Stimulated activated CD8-positive, alpha-beta memory T cell treated with anti-CD3 and anti-CD28 coated beads, Interleukin-7, amount 100 ng/mL, for 4 hours (primary cell): ENCODE measurements at places on chromosomes 7 and 10.

DNA sequence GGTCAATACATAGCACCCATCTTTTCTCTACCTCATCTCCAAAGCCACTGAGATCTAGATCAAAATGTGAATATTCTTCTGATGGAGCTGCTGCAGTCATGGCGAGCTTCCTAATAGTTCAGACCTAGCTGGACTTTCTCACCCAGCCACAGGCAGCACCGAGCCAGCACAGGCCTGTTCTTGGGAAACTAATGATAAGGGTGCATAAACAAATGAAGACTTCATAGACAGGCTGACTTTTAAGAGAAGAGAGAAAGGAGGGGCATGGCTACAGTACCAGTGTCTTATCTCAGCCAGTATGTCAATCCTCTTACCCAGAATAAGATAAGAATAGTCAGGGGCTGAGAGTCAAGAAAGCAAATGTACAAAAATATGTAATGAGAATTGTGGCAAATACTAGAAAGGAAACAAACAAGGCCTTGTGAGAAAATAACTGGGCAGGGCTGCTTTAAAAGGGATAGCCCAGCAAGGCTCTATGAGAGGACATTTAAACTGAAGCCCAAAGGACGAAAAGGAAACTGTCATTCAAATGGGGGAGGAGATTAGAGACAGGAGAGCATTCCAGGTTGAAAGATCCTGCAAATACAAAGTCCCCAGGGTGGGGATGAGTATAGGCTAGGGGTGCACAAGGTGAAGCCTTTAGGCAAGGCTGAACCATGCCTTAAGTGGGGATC, 21.8 kb upstream of the CDK14 start:
- DNase-seq: no peak

DNA sequence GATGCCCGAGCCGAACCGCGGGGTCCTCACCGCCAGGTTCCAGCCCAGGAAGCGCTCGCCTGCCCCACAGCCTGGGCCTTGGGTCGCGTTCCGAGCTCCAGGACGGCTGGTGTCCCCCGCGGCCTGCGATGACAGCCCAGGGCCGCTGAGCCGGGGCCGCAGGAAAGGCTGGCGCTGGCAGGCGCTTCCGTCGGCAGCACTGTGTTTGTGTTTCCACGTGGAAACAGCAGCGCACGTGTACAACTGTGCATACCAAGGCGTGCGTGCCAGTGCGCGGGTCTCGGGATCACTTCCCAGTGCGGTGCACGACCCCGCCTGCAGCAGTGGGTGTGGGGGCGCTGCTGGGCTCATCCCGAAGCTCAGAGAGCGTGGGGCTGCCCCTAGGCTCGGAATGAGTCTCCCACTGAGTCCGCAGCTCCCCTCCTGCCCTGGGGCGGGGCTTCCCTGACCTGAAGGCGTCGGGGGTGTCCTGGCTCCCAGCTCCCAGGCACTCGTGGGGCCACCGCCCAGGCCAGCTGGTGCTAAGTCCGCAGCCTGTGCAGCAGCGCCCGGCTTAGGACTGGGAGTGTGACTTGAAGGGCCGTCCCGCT, 17.2 kb downstream of the AP5Z1 start:
- DNase-seq: no peak

DNA sequence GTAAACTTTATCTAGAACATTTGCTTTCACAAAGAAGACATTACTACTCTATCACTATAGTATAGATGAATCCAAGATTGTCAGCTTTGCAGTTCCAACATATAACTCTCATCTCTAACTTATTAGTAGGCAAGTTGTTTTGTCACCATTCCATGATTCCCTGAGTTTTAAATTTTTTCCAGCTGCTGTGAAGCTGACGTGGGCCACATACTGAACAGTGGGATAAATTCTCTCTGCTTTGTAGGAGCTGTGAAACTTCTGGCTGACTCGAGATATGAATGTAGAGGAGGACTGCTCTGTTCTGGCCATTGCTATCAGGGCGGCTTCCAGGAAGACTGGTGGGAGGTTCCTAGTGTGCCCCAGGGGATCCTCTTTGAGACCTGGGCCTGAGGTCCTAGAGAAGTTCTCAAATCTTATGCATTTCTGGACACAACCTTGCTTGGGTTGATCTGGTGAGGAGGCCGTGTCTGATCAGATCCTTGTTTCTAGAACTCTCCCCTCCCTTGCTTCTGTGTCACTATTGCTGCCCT, 58.0 kb downstream of the LSMEM1 start:
- no peak for DNase-seq

- DNase-seq: no peak
Measured at GRCh38 chr7:32061346-32061745, 8.9 kb downstream of the PDE1C start.

DNA sequence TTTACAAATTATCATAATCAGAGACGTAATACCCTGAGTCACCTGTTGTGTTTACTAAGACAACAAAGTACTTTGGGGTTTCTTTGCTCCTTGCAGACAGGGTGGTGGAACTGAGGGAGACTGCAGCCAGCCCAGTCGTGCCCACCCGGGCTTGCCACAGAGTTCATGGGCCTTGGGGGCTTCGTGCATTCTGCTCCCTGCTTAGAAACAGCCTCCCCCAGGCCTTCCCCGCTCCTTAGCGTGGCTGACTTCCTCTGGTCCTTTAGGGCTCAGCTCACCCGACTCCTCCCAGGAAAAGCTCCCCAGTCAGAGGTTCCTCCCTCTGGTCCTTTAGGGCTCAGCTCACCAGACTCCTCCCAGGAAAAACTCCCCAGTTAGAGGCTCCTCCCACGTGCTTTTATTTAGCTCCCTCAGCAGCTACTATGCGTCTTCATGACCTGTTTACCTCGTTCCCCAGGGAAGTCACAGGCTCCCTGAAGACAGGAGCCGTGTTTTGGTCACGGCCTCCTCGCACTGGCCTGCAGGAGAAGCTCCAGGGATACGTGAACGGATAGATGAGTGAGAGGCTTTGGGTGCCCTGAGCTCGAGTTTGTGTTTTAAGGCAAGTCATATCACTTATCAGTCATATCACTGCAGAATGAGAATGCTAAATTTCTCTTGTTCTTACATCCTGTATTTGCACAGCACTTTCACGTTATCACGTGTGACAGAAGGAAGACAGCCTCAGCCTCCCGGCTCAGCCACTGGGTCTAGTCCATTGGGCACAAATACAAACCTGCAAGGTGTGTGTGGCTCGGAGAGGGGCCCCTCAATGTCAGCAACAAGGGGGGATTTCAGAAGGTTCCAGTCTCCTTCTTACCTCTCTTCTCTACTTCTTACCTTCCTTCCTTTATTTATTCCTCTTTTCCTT, 52.7 kb upstream of the VIPR2 start:
- DNase-seq: no peak

GRCh38 chr7:135074096-135074495, 73.8 kb upstream of the TMEM140 start:
- no peak for DNase-seq

DNA sequence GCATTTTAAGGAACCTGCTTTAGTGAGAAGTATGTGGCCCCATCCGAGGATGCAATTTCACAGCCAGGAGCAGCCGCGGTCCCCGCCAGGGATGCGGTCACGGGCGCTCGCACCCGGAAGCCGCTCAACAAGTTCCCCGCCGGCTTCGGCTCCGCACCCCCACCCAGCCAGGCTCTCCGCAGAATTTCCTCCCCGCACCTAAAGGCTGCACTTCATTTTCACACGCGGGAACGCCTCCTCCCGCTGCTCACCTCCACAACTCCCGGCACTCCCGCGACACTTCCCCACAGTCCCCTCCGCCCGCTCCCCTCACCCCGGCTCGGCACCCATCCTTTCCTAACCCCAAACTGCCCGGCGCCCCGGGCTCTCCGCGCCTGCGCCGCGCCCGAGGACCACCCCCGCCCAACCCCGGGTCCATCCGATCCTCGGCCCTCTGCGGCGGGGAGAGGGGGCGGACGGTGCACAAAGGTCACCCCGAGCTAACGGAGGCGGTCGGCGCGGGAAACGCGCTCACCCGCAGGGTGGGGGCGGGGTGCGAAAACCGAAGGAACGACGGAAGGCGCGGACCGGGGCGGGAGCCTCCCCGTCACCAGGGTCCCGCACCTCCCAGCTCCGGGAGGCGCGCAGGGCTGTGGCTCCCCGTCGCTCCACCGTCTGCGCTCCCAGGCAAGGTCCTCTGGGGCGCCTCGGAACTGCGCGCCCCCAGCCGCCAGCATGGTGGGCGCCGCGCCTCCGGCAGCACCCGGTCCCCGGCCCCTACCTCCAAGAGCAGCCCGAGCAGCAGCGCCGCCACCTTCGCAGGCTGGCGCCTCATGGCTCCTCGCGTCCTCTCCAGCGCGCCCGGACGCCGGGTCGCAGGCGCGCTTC, 558 bp downstream of the VOPP1 start:
- DNase-seq: no peak

GRCh38 chr10:7302930-7303557, 107.8 kb downstream of the SFMBT2 start:
- no peak for DNase-seq

GRCh38 chr10:133180965-133181639, 21.1 kb downstream of the KNDC1 start:
- DNase-seq: no peak
